Inflammatory macrophage (primary cell): ENCODE measurements at places on chromosomes 13 and 19.

GRCh38 chr19:42281146-42281826 lies 12.2 kb downstream of the CIC start:
- DNase-seq, result no peak

DNA sequence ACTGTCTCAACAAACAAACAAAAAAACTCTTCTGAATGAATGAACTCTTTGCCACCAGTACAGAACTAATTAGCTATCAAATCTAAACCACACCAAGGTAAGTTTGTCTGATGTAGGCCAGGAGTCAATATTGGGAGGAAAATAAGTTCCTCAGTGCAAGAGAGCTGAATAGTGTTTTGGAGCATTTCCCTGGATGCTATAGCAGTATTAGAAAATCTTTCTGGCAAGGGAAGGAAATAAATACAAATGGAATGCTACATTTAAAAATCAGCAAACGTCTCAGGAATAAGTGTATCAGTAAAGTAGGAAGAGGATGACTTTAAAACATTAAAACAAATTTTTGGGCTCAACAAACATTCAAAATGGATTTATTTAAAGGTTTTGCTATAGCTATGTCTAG lies 81.3 kb upstream of the TMTC4 start:
- no peak for DNase-seq

DNA sequence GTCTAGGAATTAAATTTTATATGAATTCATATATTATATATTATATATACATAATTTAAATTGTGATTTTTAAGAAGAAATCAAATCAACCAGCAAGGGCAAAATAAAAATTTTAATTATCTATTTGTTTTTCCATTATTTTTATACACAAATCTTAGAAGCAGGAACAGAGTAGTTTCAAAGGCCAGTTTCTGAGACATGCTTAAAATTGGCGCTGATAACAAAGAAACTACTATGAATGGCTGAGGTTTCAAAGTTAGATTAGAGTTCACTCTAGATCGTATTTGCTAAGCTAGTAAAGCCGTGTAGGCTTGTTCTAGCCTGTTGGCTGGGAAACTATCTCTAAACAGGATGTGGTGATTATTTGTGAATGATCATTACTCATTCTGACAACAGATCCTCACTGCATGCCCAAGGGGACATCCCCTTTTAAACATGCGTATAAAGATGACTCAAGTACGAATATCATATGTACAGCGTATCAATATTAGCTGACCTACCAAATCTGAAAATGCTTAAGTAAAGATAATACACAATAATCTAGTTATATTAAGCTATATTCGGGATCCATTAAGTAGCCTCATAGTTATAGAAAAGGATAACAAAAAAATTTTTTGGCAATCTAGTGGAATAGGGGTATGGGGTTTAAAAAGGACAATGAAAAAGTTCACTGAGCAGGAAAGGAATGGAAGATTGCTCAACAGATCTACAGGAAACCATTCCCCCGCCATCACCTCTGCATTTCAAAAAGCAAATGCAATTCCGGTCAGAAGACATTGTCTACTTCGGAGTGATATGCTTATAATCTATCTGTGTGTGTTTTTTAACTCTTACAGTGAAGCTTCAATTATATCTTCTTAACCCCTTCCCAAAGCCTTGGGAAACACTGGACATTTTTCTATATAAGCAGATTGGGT lies 150.1 kb downstream of the SHISA2 start:
- DNase-seq, result peak; percentile 43

DNA sequence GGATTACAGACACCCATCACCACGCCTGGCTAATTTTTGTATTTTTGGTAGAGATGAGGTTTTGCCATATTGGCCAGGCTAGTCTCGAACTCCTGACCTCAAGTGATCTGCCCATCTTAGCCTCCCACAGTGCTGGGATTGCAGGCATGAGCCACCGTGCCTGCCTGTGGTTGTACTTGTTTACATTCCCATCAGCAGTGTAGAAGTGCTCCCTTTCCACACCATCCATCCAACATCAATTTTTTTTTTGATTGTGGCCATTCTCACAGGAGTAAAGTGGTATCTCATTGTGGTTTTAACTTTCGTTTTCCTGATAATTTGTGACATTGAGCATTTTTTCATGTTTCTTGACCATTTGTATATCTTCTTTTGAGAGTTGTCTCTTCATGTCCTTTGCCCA lies 1019.4 kb upstream of the SLC10A2 start:
- DNase-seq, result no peak

GRCh38 chr19:13098277-13099072 lies 4.2 kb downstream of the LYL1 start:
- peak; percentile 74 for DNase-seq

DNA sequence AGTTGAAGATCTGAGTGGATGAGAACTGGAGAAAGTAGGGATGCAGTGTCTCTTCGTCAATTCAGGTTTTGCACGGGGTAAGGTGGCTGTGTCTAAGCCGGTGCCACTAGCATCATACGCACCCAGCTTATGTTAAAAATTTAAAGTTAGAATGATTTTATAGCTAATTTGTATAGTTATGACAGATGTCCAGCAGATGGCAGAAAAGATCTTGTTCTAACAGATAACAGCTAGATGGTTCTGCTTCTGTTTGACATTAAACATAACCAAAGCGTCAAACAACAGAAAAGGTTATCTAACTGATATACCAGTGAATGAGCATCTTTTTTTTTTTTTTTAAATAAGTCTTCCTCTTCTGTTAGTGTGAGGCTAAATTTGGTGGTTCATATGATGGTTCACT lies 18.8 kb upstream of the EDDM13 start:
- peak; percentile 84 for DNase-seq

GRCh38 chr13:20550799-20551198 lies 16.2 kb upstream of the IFT88 start:
- peak; percentile 16 for DNase-seq

DNA sequence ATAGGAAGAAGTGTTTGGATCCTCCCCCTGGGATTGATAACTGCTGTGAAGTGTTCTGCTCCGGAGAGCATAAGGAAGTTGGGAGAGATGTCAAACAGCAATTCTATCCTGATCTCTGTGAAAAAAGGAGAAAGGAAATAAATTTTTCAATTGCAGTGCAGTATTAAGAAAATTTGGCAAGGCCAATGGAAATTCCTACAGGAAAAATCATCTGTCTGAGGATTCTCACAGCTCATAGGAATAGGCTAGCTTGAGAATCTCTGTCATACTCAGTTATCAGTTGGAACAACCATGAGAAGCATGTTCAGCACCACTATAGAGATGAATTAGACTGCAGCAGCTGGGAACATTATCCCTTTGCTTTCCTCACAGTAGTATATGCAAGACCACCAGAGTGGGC lies 1238.9 kb upstream of the MIR17HG start:
- no peak for DNase-seq

GRCh38 chr13:30042272-30042671 lies 191.9 kb upstream of the UBL3 start:
- DNase-seq, result no peak

- no peak for DNase-seq
Observed at GRCh38 chr13:99003851-99004471, 26.1 kb upstream of the DOCK9 start.

DNA sequence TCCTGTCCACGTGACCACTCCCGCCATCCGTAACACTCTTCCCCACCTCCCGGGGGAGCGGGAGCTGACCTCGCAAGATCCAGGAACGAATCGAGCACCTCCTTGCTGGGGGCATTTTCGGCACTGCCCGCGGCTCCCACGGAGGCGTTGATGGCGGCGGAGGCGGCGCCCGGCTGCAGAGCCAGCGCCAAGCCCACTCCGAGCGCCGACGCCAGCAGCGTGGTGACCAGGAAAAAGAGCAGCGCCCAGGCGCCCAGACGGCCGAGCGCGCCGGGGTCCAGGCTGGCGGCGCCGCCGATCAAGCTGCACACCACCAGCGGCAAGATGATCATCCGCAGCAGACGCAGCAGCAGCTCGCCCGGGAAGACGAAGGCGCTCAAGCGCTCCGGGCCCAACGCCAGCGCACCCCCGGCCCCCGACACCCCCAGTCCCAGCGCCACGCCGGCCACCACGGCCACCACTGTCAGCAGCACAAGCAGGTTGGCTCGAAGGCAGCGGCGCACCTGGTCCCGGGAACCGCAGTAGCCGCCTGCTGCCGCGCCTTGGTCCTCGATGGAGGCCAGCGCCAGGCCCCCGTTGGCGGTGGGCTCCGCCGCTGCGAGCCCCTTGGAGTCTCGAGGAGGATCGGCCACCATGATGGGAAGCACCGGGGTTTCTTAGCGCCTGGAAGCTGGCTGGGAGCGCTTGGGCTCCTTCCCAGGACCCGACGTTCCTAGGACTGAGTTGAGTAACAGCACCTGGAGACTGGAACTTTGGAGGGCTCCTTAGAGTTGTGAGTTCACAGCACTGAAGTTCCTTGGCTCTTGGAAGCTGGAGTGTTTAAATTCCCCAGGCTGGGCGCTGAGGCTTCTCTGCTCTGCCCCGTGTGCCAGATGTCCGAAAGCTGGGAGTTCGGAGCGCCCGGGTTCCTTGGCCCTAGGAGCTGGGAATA lies 798 bp downstream of the SLC1A5 start:
- DNase-seq, result peak; percentile 62

DNA sequence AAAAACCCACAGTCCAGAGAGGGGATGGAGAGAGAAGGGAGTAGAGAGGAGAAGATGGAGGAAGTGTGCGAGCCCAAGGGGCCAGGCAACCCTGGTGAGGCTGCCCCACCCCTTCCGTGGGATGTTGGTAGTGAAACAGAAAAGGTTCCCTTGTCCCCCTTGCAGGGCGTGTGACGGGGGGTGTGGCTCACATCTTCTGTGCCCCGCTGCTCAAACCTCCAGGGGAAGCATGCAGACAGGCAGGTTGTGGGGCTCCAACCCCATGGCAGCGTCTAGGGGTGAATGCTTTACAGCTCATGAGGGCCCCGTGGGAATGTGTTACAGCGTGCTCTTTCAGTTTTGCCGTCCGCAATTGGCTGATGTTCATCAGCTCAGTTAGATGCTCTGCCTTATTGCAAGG lies 14.7 kb upstream of the EVI5L start:
- DNase-seq, result no peak

DNA sequence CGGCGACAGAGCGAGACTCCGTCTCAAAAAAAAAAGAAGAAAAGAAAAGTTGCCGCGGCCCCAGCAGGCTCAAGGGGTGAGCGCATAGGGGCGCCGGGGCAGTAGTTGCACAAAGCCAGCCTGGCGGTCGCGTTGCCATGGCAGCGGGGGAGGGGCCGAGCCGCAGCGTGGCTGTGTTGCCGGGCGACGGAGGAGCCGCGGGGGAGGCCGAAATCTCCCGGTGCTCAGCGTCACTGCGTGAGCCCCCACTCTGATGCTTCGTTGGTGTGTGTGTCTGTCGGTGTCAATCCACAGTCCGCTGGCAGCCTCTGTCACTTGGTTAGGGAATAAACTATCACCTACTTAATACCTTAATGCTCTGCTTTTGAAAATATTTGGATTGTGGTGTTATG lies 82.9 kb upstream of the C1QTNF9B start:
- DNase-seq, result peak; percentile 33

- no peak for DNase-seq
Observed at GRCh38 chr19:35846038-35846668, 6.2 kb downstream of the NPHS1 start.

DNA sequence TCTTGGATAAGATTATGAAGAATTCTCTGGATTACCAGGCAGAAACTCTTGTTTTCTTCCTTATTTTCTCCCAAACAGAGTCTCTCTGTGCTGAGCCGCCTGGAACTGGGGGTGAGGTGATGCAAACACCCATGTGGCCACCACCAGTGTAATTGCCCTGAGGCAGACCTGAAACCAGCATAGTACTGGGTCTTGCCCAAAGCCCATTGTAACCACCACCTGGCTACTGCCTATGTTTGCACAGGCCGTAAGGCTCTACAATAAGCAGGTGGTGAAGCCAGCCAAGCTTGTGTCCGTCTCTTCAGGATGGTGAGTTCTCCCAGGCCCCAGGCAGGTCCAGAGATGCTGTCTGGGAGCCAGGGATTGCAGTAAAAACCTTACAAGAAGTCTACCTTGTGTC lies 18.9 kb upstream of the KBTBD7 start:
- no peak for DNase-seq

DNA sequence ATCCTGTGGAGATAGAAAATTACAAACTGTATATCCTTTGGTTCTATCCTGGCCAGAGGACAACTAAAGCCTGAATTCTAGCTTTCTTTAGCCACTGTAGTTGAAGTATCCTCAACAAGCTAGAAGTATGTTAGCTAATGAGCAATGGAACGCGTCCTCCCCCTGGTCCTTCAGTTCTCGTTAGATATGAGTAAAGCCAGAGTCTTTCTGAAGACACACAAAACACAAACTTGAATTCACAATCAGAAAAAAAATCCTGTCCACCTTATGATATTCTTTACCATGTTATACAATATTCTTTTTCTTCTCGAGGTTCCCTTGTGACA lies 1527.0 kb upstream of the SLC10A2 start:
- no peak for DNase-seq

GRCh38 chr19:49591731-49592485 lies 926 bp downstream of the PRR12 start:
- peak; percentile 13 for DNase-seq

DNA sequence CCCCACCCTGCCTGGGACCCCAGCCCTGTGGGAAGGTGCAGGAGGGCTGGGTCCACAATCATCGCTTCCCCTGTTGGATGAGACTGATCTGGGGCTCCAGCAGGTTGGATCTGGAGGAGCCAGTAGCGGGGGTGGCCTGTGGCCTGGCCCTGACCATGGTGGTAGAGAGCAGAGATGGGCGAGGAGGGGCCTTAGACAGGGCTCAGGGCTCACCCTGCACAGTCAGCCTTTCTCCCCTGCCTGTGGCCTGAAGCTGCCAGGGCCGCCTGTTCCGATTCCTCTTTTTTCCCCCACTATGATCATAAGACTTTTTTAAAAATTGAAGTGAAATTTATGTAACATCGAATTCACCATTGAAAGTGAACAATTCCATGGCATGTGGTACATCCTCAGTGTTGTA lies 18.2 kb downstream of the SIN3B start:
- DNase-seq, result peak; percentile 72

- DNase-seq, result no peak
Observed at GRCh38 chr13:97561182-97561581, 127.2 kb downstream of the RAP2A start.

- no peak for DNase-seq
Observed at GRCh38 chr13:44031555-44031954, 151.9 kb downstream of the LACC1 start.

- DNase-seq, result no peak
Observed at GRCh38 chr13:50257646-50258045, 242.4 kb downstream of the KCNRG start.

- no peak for DNase-seq
Observed at GRCh38 chr13:38444904-38445303, 95.3 kb downstream of the UFM1 start.

GRCh38 chr19:27746691-27747380 lies 1466.1 kb downstream of the UQCRFS1 start:
- DNase-seq, result no peak

DNA sequence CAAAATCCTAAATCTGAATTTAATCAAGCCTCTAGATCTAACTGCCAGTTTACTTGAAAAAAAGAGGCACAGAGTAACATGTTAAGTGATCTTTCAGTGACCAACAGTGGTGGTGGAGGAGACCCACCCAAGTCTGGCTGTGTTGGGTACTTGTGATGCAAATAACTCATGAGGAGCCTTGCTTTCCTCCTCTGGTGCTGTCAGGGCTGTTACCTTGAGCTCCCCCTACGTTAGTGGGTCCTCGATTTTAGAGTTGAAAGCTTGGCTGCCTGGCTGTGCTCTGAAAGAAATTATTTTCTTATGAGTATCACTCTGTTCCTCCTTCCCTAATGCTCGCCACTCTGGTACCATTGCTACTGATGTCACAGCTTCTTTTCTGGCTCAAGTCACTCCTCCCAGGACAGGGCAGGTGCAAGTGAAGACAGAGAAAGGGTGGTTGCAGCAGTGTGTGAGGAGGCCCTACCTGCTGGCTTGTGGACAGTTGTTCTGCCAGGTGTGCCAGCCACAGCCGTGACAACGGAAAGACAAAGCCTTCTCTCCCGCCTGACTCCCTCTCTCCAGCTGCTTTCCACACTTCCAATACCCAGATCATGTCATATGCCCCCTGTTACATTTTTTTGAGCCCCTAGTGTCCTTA lies 6.5 kb upstream of the SUPT20H start:
- no peak for DNase-seq
